CD4-positive, alpha-beta T cell (primary cell): ENCODE measurements at places on chromosomes 4 and X. TPM values are rescaled to one million over a fixed set of nuclear protein-coding genes. Genes with fewer than 3 reads are reported as not detected.

Gene BEND4
- total RNA-seq: 0.11 TPM

- DNase-seq: no peak
- H3K4me1 ChIP-seq: no peaks in the 10 kb centered on the region
- H3K27me3 ChIP-seq: no peaks in the 10 kb centered on the region
- H3K27ac ChIP-seq: no peak overlapping the region
- H3K4me3 ChIP-seq: no peak overlapping the region
Measured at GRCh38 chrX:68409194-68409593, 24.1 kb downstream of the OPHN1 start.

DNA sequence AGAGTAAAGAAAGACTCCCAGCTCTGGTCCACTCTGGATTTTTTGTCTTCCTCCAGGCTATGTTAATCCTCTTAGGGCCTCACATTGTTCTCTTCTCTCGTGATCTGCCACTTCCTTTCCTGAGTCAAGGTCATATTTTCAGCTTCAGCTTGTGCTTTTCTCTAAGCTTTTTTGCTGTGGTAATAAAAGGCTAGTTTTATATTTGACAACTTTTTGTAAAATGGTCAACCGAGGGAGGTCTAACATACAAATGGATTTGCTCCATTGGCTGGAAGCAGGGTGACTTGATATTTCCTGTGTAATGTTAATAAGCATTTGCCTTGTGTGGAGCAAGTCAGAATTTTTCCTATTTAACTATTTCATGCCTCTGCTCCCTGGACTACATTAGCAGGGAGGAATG lies 239.7 kb downstream of the RAB28 start:
- H3K4me3 ChIP-seq: no peak overlapping the region
- no peak overlapping the region for H3K27ac ChIP-seq
- H3K36me3 ChIP-seq: no peaks in the 10 kb centered on the region
- DNase-seq: no peak

- H3K4me3 ChIP-seq: no peak overlapping the region
- H3K36me3 ChIP-seq: no peaks in the 10 kb centered on the region
- DNase-seq: no peak
- no peaks in the 10 kb centered on the region for H3K27me3 ChIP-seq
- no peaks in the 10 kb centered on the region for H3K4me1 ChIP-seq
Measured at GRCh38 chr4:168758351-168758876, 251.6 kb downstream of the CBR4 start.

DNA sequence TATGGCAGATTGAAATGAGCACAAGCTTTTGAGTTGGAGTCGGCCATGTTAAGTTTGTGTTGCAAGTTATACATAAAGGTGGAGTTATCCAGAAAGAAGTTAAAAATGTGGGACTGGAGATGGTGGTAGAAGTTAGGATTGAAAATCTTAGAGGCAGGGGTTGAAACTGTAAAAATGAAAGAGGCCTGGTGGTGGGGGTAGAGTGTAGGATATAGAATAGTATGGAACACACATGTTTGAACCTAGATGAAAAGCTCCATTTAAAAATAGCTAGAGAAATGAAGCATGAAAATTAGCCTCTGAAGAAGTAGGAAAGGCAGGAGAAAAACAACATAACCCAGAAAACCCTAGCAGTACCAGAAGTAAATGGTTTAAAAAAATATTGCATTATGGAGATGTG lies 131.8 kb upstream of the ENPEP start:
- no peaks in the 10 kb centered on the region for H3K4me1 ChIP-seq
- H3K4me3 ChIP-seq: no peak overlapping the region
- no peaks in the 10 kb centered on the region for H3K36me3 ChIP-seq
